ENCODE measurements at places on chromosomes 12 and 14.

DNA sequence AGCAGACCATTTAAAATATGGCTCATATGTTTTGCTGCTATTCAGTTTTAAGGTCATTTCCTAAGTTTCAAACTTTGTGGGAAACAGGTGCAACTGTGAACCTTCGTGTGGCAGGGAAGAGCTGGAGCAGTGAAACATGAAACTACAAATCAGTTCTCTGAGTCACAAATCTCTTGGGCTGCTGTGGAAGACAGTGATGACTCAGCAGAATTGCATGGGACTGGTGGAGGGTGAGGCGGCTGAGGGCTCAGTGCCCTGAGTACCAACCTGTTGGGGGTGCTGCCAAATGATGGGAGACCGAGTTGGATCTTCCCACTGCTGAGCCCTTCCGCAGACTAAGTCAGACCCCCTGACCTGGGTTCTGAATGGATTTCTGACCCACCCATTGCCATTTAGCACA is 8.4 kb upstream of the CALM1 start:
- no peak for DNase-seq

- no peak for DNase-seq
These were observed 6.1 kb upstream of the PSMA3 start for GRCh38 chr14:58238252-58239243.

DNA sequence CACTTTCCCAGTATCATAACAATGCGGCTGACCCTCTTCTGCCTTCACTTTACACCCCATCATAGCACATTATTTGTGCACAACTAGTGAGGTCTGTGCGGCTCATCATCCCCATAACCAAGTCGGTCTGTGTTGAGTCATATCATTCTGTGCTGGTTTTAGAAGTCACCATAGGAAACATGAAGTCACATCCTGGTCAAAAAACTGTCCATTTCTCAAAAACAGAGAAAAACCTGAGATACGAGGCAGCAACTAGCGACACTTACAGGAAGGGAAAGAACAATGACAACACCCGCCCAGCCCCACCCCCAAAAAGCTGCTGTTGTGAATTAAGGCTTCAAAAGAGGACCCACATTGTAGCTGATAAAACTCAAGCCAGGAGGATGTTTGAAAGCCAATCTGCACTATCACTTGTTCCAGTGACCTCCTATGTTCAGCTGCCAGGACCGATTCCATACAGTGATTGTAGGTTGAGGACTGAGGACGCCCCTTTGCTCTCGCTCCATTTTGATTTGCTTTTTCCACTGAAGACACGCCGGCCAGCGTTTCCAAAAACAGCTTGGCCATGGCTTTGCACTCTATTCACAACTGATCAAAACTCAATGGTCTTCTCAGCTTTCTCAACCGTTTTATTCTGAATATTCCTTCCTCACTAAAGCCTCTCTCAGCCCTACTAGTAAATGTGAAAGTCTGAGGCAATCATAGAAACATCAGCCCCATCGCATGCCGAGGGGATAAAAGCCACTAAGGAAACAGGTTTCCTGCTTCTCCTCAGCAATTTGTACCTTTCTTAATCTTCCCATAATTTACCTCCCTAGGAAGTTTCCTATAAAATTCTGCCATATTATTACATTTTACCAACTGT is 87.5 kb downstream of the DUSP16 start:
- no peak for DNase-seq

DNA sequence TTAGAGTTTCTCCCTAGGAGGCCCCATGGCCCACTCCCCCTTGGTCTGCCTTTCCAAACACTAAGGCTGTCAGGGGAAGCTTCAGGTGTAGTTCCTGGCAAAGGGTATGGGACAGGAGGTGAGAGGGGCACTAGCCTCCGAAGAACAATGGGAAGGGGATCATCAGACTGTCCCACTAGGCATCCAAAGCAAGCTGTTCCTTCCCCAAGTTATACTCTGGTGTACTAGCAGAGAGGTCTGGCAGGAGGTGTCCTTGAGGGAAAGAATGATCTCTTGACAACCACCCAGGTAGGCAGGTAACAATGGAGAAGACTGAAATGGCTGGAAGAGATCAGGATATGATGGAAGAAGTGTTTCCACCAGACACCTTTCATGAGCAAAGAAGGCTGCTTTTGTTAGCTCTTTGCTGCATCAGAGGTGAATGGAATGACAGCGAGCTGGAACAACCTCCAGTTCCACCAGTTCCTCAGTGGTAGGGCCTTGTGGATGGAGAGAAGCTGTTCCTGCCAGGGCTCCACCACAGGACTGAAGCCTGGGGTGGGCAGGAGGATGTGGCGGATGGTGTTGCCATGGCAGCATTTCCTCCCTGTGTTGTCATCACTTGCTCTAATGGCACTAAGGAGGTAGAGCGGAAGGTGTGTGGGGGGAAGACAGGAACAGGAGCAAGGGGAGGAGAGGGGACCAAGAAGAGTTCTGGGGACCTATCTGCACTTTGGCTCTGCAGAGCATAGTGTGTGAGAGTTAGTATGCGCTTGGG is 2.3 kb upstream of the AGAP2 start:
- no peak for DNase-seq

- no peak for DNase-seq
These were observed 13.8 kb upstream of the POC1B start for GRCh38 chr12:89539426-89540223.

DNA sequence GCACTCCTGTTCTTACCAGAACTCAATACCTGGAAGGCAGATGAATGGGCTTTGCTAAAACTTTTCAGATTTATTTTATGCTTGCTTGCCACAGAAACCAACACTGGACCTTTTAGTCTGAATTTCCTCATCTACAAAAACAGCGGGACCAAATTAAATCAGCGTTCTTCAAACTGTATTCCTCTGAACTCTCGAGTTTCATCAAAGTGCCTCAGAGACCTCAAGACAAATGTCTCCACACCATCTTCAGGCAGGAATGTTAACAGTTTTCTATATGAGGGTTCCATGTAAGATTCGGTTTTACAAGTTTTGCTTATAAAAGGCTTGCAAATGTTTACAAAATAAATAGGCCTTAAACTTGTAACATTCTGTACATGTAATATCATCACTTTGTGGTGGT is 74.6 kb downstream of the MED13L start:
- no peak for DNase-seq

DNA sequence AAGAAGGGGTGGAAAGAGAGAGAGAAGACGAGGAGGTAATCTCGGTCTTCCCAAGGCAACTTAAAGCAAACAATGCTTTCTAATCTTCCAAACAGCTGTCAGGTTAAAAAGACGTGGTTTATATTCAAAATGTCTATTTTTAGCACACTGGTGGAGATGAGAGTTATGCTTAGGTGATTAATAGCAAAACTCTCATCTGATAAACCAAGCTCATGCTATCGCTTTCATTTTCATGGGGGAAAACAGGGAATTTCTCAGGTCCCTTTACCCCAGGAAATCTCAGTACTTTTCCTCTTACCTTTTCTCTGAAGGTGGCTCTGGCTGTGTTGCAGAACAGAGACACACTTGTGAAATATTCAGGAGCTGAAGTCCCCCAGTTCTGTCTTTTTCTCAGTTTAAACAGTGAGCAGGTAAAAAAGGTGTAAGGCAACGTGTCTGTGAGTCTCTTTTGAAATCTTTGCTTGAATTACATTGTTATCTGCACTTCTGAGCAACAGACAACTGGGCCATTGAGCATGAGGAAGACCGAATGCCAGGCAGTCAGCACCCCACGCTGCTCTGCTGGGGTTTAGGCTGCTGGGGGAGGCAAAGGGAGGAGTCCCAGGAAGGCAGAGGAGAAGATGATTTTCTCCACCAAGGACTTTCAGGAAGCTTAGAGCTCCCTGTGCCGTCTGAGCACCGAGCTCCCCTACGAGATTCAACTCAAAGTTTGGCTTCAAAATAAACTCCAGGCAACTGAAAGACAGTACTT is 759.3 kb downstream of the BCL11B start:
- no peak for DNase-seq

DNA sequence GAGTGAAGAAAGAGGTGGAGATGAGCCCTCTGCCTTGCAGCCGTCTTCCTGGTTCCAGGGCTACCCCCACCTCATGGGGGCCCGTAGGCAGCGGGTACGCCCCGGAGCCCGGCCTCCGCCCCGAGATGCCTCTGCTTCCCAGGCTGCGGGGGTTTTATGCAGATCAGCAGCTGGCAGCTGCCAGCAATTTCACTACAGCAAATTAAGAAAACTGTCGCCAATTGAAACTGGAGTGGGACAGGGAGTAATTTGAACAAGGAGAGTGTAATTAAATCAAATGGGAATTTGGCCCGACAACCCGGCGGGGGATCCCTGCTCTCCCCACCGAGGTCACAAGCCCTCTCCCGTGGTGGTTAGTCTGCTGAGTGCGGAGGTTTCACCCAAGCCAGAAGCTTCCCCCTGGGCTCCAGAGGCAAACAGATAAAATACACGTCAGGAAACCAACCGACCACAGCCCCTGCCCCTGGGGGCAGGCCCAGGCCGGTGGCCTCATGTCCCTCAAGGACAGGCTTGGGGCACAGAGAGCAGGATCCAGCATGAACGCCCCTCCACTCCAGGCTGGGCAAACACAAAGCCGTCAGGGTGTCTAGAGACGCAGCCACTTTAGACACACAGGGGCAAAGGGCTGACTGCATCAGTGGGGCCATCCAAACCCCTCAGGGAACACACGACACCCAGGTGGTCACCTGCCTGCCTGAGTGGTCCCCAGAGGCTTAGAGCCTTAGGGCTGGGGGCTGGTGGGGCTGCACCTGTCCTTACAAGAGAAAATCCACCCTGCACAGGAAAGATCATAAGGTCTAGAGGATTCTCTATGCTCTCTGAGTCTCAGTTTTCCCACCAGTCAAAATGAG is 53.8 kb downstream of the TESC start:
- no peak for DNase-seq

DNA sequence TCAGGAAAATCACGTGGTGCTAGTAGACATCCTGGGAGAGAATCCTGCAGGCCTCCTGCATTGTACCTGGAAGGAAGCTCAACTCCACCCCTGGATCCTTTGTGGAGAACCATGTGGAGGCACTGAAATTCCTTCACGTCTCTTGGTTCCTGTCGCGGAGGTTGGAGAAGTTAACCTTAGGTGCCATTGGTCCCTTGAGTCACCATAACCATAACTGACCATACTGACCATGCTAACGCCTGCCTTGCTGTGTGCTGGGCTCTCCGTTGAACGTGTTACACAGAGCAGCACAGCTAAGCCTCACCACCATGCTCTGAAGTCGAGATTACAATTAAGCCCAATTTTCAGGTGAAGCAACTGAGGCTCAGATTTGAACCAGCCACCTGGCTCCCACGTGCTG is 18.6 kb downstream of the C14orf132 start:
- DNase-seq, result no peak

DNA sequence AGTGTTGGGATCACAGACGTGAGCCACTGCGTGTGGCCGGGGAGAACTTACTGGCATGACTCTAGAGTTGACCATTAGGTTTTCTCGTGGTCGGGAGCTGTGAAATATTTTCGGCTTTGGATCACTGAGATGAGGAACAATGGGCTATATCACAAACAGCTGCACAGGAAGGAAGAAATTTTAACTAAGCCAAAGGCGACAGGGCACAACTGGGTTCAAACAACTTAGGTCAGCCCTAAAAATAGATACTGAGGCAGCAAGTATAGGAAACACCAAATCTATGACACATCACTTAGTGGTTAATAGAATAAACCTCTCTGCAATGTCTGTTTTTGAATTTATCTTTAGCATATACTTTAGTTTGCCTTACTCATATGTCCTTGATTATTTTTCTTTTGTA is 162.9 kb downstream of the LRIG3 start:
- DNase-seq, result no peak

GRCh38 chr12:28331130-28331529 is 140.9 kb downstream of the CCDC91 start:
- no peak for DNase-seq

DNA sequence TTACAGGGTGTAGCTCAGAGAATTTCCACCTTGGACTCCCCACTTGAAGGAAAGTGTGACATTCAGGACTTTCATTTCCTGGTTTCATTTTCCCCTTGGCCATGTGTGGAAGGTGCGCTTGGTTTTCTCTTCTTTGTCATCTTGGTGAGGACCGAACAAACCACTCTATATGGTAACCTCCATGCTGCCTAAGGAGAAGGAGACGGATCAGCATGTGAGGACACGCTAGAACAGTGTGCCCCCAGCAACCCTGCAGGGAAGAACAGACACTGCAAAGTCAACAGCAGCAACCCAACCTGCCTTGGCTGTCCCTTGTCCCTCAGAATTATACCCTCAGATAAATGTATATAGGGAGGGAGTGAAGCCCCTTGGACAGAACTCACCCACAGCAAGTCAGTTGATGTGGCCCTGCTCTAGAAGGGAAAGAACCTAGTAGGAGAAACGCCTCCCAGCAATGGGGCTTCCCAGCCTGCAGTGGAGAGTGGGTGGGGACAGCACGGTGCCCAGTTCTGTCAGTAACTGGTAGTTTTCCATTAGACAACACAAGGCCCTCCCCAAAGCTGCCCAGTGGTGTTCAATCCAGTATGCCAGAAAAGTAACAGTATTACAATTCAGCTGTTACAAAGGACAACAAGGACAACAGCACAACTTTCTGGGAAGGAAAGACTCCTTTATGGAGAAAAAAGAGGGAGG is 18.9 kb upstream of the COCH start:
- no peak for DNase-seq

GRCh38 chr12:111074559-111074958 is 154.2 kb upstream of the MYL2 start:
- no peak for DNase-seq

GRCh38 chr12:123071099-123071800 is 79.6 kb downstream of the PITPNM2 start:
- no peak for DNase-seq

- no peak for DNase-seq
These were observed 5.9 kb upstream of the CRIP2 start for GRCh38 chr14:105468621-105469241.

GRCh38 chr12:51320695-51321320 is 3.2 kb downstream of the BIN2 start:
- DNase-seq, result peak; percentile 8

- no peak for DNase-seq
These were observed at the start of gene ZNF385A for GRCh38 chr12:54384591-54385041. Gene ZNF385A, minus strand, starts transcription at chr12:54384733. Its CDS starts 219 bp downstream, at chr12:54384514.

GRCh38 chr12:47837190-47838171 is 17.8 kb upstream of the HDAC7 start:
- DNase-seq, result peak; percentile 55

DNA sequence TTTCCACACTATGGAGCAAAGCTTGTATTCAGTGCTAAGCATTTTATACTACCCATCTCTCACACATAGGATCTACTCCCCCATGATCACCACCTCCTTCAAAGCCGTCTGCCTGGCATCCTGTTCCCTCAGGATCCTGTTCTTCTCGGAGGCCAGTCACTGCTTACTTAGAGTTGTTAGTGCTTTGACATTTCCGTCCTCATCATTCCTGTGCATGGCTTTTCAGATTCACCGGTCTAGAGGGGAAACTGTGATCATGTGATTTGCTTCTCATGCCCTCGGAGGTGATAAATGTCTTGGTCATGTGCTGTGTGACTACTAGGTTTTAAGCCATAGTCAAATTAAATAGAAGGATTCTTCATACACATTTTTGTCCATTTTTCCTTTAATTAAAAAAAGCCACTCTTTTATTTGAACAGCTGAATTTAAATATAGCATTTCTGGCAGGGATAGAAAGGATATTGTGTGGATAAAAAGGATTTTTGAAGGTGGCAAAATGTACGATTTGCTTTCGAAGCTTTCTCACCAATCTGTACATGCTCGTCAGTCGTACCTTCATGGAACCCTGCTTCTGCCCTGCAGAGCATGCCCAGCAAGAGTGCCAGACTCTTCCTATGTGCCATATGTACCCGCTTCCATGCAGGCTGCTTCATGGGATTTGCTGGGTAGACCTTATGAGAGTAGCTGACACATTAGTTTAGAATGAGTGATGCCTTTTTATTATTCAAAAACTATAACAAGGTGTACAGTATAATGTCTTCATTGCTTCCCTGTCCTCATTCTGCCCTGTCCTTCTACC is 53.3 kb downstream of the BMAL2 start:
- DNase-seq, result no peak
